ENCODE measurements at places on chromosomes 6 and 20.

DNA sequence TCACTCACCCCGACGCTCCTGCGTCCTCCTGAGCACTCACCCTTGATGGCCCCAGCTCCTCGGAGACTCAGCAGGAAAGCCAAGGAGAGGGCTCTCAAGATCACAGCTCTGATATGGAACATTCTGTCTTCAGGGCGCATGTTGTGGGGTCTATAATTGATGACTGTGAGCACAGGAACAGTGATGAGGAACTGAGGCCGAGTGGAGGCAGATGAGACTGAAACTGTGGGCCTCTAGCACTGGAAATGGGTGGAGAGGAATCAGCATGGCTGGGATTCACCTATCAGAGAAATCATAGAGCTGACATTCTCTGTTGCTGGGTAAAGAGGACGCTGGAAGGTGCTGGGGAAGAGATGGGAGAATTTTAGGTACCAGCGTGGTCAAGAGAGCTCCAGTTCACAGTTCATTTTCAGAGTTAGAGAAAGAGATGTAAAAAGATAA, at the start of gene HLA-DPA1:
Gene HLA-DPA1 (minus strand): TSS at position 219 of the 441 bp plus-strand sequence.
- no peak for DNase-seq

- DNase-seq: no peak
Observed at GRCh38 chr20:23093613-23094012, 7.5 kb upstream of the CD93 start.

DNA sequence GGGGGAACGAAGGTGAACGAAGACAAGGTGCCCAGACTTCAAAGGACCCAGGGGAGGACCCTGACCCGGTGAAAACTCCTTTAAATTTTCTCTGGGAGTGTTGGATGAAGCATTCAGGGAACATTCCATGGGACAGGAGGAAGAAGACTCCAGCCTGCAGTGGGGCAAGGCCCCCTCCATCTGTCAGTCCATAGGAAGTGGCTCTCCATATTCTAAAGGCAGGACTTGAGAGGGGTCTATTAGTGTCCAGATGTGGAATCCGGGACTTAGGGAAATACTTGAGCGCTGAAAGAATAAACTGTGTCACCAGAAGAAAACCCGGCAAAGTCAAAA, 3.2 kb upstream of the BPIFA2 start:
- DNase-seq: no peak

GRCh38 chr20:25466846-25467245, 59.4 kb downstream of the GINS1 start:
- no peak for DNase-seq

- DNase-seq: no peak
Observed at GRCh38 chr6:143117108-143117507, 56.4 kb downstream of the AIG1 start.

GRCh38 chr6:100664274-100665040, 199.7 kb upstream of the SIM1 start:
- no peak for DNase-seq

DNA sequence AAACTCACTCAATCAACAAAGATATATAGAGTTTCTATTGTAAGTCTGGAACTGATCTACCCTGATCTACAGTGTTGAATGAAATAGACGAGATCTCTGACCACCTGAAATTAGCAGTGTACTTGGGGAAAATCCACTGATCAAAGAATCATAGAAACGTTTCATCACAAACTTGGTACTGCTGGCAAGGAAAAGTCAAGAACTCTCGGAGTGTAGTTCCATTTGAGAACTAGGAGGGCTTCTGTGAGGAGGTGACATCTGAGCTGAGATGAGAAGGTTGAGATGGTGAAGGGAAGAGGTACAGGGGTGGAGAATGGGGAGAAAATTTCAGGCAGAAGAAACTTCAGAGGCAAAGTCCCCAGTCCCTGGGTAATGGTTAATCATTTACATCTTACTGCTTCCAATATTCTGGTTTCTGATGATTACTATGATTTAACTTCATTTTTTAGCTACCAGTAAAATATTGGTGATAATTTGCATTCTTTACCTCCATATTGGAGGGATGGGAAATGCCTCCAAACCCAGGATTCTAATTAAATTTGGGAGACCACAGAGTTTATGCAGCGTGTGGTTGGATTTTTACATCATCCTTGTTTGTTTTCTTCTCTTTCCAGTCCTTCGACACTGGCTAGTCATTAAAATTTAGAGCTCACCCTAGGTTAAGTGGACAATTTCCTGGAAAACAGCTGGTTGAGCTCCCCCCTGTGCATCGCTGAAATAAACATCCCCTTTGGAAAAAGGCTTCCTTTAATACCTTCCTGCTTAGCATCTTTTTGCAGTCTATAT, 191.9 kb downstream of the BCAS1 start:
- no peak for DNase-seq

DNA sequence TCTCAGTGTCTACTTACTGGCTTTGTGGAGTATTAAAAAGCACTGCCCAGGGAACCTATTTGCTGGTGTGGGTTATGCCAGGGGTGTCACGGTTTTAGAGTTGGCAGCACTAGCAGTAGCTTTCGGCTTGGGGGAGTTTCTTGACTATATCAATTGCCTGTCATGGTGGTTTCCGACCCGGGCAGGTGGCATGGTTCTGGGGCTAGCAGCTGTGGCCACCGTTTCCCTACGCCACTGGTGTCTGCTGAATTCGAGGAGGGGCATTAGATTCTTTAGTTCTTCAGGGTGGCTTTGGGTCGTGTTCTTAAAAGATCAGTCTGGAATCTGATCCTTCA, 55.6 kb upstream of the FOXC1 start:
- DNase-seq: no peak

GRCh38 chr6:135796643-135797305, 54.7 kb upstream of the PDE7B start:
- no peak for DNase-seq

DNA sequence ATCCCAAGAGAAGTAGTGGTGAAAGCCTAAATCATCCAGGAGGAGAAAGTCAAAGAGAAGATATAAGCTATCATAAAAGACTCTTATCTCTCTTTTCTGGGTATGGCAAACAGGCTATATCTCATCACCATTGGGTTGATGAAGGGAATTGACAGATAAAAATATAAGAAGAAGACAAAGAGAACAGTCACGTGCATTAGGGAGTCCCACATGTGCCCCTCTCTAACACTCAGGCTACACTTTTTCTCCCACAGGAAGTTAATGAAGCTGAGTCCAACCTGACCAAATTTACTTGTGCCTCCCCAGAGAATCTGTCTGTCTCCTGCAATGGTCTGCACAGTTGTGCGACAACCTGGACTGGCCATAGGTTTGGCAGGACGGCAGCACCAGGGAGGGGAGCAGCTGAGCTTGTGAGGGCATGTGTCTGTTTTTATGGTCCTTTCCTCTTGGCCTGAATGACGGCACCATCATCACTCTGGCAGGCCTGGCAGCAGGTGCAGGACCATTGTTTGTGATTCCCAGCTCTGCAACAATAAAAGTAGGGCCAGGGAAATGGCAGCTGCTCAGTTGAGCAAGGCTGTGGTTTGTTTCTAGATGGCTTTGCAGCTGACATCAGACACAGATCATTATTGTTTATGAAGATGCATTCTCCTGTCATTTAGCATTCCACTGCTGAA, 144.5 kb upstream of the MCHR2 start:
- DNase-seq: no peak

GRCh38 chr6:157453131-157453530, 72.1 kb downstream of the ZDHHC14 start:
- DNase-seq: no peak

DNA sequence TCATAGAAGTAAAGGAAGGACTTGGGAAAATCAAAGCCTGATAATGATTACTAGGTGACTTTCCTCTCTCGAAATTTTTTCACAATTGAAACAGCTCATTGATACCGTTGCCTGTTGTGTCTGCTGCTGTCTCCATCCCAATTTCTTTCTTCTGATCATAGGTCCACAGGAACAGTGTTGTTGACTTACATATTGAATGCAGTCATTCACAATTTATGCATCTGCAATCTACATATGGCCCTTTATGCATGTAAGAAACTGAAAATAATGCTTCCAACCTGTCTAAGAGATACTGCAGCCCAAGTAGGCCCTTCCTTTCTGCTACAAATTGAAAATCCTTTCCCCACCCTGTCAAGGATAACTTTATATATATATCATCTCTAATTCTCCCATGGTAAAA, 381.3 kb downstream of the PKHD1 start:
- no peak for DNase-seq

- DNase-seq: peak; percentile 31
Observed at GRCh38 chr20:4813863-4814695, 92.4 kb downstream of the PRND start.

DNA sequence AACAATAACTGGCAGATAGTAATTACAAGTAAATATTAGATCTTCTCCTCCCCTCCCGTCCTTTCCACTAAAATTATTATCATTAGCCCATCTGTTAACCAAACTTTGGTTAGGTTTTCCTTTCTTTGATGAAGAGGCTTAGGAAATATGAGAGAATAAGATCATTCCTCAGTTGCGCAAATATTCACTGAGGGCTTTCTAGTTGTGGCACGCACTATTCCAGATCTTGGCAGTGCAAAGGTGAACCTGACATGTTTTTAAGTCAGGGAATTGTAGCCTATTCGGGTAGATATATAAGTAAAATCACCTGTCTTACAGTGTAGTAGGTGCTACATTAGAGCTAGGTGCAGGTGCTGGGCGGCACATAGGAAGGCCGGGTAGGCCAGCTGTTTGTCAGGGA, 31.1 kb downstream of the RNF217 start:
- no peak for DNase-seq

GRCh38 chr6:1396952-1397868, 7.8 kb downstream of the FOXF2 start:
- no peak for DNase-seq

GRCh38 chr6:24078200-24078599, 47.8 kb upstream of the NRSN1 start:
- no peak for DNase-seq

DNA sequence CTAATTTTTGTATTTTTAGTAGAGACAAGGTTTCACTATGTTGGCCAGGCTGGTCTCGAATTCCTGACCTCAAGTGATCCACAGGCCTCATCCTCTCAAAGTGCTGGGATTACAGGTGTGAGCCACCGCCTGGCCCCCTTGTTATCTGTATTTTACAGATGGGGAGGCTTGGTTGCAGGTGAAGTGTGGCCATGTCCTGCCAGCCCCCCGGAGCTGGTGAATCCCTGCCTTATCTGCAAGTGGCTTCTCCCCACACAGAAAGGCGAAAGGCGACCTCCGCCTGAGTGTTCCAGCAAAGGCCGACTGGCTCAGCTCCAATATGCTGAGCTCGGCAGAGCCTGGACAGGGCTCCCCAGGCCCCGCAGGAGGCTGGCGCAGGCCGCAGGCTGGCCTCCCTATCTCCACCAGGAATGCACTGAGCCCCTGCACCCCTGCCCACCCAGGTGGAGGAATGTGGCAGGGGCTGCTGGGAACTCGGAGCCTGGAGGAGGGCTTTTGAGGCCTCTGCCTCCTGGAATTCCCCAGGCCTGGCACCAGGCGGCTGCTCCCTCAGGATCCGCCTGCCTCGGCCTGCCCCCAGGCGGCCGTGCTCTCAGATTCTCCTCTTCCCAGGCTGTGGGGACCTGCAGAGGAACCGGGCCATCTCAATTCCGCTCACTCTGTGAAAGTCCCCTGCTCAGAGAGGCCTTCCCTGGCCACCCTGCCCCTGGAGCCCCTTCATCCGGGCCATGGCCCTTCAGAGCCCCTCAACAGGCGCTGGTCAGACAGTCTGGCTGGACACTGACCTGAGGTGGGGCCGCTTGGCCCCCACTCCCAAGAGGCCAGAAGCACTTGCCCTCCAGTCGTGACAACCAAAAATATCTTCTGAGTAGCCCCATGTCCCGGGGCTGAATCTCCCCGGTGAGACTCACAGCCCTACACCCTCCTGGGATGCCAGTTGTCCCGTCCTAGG, 9.3 kb upstream of the LAMA5 start:
- DNase-seq: no peak

GRCh38 chr6:40620574-40621240, 33.5 kb upstream of the LRFN2 start:
- DNase-seq: no peak

- DNase-seq: no peak
Observed at GRCh38 chr6:714100-714499, 21.2 kb upstream of the EXOC2 start.

GRCh38 chr6:32602383-32602782, 12.7 kb upstream of the HLA-DRB1 start:
- no peak for DNase-seq

DNA sequence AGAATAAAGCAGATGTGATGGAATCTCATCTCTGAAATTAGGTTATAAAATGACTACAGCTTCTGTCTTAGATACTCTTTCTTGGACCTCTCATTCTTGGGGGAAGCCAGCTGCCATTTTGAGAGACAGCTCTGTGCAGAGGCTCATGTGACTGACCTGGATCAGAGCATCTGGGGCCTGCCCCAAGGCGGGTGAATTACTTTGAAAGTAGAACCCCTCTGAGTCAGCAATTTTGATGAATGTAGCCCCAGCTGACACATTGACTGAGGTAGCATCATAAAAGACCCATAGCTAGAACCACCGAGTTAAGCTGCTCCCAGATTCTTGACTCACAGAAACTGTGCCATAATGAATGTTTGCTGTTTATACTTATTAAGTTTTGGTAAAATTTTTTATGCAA, 124.5 kb downstream of the THEMIS start:
- DNase-seq: no peak

DNA sequence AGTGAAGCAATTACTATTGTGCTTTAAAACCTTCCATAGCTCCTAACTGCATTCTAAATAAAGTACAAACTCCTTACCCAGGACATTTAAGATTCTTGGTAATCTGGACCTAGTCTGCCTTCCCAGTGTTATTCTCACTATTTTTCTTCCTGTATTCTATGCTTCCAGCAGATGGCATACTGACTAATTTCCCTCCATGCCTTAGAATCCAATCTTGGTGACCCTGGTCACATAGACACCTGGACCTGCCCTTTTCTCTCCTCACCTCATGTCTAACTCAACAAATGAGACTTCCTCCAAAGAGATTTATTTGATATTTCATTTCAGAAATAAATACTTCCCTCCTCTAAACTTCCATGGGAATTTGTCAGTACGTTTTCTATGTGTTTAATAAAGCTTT, 25.8 kb downstream of the ROS1 start:
- no peak for DNase-seq

DNA sequence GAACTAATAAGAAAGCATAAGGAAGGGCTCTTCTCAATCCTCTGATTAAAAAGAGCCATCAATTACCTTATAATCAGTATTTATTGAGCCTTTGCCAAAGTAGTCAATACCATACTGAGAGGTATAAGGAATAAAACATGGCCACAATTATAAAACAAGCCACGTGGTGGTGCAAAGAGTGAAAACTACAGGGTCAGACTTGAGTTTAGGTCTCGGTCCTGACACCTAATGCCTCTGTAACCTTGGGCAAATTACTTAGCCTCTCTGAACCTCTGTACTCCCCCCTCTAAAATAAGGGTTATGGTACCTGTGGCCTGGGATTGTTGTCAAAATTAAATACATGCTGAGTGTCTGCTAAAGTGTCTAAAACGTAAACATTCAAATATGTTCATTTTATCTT, 11.8 kb downstream of the TRIM10 start:
- DNase-seq: no peak

DNA sequence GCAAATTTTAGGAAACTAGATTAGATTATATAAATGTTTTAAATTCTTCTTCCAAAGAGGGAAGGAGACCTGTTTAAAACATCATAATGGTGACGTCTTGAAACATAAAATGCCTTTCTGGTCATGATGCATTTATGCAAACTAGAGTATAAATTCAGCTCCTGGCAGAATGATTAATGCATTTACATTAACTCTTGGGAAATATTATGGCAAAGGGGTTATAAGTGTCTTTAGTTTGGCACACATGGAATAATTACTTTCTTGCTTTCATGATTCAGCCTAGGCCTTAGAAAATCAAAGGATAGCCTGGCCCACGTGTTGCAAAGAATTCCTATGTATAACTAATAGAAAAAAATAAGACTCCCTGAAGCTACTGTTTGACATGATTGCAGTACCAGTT, 639.2 kb downstream of the RFPL4B start:
- DNase-seq: no peak

- DNase-seq: no peak
Observed at GRCh38 chr6:37200085-37200484, 30.1 kb downstream of the PIM1 start.
